ENCODE measurements at places on chromosomes 13 and 19.

DNA sequence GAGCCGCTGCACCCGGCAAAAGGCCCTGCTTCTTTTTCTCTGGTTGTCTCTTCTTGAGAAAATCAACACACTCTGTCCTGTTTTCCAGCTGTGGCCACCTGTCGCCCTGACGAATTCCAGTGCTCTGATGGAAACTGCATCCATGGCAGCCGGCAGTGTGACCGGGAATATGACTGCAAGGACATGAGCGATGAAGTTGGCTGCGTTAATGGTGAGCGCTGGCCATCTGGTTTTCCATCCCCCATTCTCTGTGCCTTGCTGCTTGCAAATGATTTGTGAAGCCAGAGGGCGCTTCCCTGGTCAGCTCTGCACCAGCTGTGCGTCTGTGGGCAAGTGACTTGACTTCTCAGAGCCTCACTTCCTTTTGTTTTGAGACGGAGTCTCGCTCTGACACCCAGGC lies 17.2 kb downstream of the LDLR start:
- no peak for DNase-seq

DNA sequence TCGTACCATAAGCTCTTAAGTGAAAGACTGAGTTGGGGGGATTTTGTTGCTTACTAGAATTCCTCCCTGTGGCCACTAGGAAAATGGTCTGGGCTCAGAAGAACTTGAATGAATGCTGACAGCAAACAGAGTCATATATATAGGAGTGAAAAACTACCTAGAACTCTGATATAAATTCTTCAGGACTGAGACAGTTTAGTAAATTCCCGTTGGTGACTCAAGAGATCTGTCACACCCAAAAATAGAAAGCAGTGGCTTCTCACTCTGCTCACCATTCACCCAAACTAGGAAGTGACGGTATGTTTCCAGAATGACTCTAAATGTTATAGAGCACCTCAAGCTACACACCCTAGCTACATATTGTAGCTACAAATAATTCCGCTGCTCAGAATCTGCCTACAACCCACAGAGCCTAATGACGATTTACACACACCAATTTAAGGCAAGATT lies 116.2 kb downstream of the TBC1D4 start:
- DNase-seq = no peak

GRCh38 chr19:57560049-57560491 lies 407 bp upstream of the ZNF550 start:
- no peak for DNase-seq

GRCh38 chr13:106048386-106048785 lies 487.1 kb downstream of the EFNB2 start:
- no peak for DNase-seq

- DNase-seq = no peak
These were observed 143.9 kb downstream of the KATNAL1 start for GRCh38 chr13:30163441-30163840.

DNA sequence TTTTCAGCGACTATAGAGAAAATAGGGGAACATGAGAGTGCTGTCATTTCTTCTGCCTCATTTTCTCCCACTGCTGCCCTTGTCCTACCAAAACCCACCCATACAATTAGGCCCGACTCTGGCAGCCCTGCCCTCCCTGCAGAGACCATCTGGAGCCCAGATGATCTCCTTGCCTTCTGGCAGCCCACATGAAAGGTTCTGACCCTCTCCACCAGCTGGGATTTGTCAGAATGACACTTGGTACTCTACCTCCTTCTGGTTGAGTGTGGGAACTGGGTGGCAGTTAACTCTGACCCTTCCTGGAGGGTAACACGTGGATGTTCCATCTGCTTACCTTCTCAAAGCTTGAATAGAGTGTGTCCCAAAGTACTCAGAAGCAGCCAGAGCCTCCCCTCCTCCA lies 21.0 kb upstream of the SIAH3 start:
- DNase-seq = no peak

DNA sequence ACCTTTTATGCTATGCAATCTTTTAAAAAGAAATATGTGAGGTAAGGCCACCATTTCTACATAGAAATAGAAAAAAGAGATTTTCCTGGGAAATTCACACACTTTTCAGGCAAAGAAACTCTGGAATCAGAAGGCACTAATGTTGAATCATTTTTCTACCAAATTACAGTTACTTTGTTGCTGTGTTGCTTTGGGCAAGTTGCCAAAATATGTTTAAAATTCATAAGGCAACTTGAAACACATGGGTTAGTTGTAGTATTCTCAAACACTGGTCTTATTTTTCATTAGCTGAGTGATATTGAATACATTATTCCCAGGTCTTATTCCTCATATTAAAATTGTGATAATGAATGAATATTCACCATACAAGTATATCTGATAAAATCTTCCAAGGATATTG lies 195.0 kb upstream of the SLITRK1 start:
- DNase-seq = no peak

DNA sequence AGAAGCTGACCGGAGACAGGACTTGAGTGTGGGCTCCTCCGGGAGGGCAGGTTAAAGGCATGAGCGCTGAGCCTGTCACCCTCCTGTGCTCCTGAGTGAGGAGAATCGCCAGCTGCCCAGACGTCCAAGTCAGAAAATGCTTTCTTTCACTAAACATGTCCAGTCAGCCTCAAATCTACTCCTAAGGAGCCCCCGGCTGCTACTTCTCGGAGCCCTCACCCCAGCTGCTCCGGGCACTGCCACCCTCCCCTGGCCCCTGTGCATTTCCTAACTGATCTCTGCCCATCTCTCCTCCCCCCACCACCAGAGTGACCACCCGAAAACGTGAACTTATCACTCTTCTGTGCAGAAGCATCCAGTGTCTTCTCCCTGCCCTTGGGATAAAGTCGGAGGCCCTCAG lies 277.5 kb upstream of the SOX1 start:
- DNase-seq = no peak

DNA sequence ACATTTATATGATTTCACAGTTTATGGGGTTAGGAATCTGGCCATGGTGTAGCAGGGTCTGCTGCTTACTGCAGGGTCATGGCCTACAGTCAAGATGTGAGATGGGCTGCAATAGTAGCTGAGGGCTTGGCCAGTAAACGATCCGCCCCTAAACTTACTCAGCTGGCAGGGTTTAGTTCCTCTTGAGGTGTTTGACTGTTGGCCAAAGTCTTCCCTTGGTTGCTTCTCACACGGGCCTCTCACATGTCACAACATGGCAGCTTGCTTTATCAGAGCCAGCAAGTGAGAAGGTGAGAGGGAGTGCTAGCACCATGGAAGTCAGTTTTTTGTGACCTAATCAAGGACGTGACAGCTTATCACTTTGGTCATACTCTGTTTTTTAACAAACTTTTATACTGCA lies 77.1 kb downstream of the DNAJC3 start:
- DNase-seq = no peak

GRCh38 chr19:4362101-4362828 lies 18.9 kb downstream of the MPND start:
- no peak for DNase-seq

GRCh38 chr19:46192992-46193650 lies 36.4 kb upstream of the IGFL1 start:
- DNase-seq = no peak

DNA sequence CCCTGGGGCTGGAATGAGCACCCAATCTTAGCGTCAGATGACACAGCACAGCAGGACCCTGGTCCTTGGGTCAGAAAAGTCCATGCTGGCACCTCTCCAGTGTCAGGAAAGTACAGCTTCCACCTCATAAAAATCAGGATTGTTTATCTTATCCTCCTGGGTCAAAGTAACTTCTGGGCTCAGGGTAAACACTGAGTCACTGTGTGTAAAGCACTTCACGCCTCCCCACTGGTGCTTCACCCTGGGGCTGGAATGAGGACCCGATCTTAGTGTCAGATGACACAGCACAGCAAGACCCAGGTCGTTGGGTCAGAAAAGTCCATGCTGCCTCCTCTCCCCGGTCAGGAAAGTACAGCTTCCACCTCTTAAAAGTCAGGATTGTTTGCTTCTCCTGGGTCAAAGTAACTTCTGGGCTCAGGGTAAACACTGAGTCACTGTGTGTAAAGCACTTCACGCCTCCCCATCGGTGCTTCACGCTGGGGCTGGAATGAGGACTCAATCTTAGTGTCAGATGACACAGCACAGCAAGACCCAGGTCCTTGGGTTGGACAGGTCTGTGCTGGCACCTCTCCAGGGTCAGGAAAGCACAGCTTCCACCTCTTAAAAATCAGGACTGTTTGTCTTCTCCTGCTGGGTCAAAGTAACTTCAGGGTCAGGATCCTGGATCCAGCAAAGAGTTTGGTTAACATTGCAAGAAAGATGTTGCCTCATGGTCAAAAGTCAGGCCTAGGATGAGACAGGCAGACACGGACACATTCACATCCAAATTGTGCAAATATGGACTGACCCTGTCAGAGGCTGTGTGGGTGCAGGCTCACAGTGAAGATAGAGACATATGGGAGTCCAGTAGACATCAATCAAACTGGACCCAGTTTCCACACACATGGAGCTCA lies 39.2 kb upstream of the CYP2A7 start:
- DNase-seq = no peak

GRCh38 chr13:21060338-21061028 lies 903 bp downstream of the LATS2 start:
- DNase-seq = no peak

DNA sequence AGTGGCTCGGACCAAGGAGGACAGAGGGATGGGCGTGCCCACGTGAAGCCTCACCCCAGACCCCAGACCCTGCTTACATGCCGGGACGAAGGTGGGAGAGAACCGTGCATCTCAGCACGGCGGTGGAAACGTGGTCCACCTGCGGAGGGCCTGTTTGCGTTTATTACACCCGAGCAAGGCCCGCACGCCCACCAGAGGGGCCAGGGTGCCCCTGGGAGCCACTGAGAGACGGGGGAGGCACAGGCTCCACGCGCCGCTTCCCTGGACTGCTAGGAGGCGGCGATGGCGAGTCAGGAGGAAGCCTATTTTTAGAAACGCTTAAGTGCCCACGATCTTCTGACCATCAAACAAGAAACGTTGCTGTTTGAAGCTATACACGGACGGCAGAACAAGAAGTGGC lies 80.7 kb downstream of the ATP11A start:
- DNase-seq = no peak

DNA sequence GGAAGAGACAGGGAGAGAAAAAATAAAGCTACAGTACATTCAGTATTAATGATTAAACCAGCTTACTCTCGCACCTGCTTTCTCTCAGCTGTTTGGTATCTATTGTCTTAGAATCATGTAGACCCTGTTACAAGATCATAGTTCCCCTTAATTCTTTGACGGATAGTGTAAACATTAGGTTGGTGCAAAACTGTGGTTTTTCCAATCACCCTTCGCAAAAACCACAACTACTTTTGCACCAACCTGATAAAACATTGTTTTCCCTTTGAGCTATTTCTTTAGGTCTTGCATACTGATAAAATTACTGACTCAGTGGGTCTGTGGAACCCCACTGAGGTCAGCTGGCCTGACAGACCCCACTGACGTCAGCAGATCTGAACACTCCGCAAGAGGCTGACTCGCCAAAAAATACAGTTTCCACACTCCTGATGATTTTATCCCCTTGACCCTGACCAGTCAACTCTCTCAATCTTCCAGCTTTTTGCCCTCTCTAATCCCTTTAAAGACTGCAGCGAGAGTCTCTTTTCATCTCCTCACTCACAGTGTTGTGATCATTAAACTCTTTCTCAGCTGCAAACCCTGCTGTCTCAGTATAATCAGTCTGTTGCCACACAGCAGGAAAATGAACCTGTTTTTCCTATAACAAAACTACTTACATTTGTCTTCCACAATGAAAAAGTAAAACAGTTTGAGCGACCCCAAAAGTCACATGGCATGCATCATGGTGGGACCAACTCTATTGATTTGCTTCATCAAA lies 123.9 kb downstream of the SLITRK6 start:
- DNase-seq = no peak

DNA sequence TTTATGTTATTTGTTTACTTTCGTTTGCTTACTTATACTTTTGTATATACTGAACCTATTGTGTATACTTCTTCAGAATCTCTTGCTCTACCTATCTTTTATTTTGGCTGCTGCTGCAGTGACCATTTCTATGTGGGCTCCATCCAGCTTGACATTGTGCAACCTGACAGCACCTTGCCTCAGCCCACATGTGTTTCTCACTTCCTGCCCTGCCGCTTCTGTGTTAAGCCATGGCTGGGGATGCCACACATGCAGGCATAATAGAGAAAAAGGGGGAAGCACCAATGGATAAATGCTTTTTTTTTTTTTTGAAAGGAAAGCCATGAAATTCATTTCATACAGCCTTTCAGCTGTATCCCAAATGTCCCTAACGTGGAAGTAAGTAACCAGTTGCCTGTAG lies 147.6 kb downstream of the RBM26 start:
- no peak for DNase-seq

GRCh38 chr19:11737964-11738745 lies 591 bp downstream of the ZNF823 start:
- no peak for DNase-seq

DNA sequence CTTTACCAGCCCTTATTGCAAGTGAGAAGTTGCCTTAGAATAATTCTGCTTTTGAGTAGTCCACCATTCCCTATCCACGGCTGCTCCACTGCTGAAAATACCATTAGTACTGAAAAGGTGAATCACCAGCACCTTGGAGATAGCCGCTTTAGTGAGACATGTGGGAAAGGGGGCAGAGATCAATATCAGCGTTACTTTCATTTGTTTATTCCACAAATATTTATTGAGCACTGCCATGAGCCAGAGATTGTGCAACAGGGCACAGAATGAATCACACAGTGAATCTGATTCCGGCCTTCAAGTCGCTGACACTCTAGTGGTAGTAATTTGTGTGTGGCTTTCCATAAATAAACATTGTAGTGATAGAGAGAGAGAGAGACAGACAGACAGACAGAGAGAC lies 31.5 kb upstream of the MYO16 start:
- DNase-seq = no peak

- DNase-seq = no peak
These were observed 472.2 kb downstream of the LIG4 start for GRCh38 chr13:107743100-107743499.

GRCh38 chr13:58119351-58119750 lies 487.8 kb downstream of the PCDH17 start:
- no peak for DNase-seq

DNA sequence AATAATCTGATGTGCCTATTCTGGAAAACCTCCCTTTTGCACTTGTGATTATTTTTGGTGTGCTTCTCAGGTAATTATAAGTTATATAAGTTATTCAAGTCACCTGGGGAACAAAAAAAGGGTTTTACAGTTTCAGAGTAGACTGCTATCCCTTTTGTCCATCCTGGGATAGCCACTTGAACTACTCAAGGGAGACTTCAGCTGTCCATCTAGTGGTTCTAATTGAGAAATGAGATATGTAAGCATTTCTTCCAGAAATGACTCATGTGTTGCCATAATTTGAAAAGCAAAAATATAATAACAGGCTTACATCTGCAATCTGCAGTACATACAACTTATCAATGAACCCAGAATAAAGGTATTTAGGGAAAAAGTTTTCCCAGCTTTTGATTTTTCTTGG lies 20.4 kb downstream of the UBL3 start:
- DNase-seq = no peak

DNA sequence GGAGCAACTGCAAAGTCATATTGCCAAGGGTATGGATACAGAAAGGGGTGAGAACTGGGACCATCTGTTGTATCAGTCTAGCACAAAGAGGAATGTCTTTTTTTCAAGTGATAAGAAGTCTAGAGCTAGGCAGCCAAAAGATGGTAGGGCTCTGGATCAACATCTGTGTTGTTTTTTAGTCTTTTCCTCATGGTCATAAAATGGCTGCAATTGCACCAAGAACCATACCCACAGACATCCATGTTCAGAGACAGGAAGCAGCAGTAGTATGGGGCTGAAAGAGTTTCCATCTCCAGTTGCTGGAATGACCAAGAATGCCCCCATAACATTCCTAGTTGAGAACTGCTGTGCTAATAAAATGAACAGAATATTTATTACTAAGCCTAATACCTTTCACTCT lies 25.6 kb downstream of the KCNC3 start:
- DNase-seq = no peak

- no peak for DNase-seq
These were observed 3.4 kb downstream of the NUMBL start for GRCh38 chr19:40686882-40687524.
